Mucosa of descending colon (tissue), 3 donors: ENCODE measurements at places on chromosomes 6 and 20. TPM values are rescaled to one million over a fixed set of nuclear protein-coding genes. Genes with fewer than 3 reads are reported as not detected.

- no peak for DNase-seq
Measured at GRCh38 chr20:22226849-22227700, 357.3 kb downstream of the FOXA2 start.

DNA sequence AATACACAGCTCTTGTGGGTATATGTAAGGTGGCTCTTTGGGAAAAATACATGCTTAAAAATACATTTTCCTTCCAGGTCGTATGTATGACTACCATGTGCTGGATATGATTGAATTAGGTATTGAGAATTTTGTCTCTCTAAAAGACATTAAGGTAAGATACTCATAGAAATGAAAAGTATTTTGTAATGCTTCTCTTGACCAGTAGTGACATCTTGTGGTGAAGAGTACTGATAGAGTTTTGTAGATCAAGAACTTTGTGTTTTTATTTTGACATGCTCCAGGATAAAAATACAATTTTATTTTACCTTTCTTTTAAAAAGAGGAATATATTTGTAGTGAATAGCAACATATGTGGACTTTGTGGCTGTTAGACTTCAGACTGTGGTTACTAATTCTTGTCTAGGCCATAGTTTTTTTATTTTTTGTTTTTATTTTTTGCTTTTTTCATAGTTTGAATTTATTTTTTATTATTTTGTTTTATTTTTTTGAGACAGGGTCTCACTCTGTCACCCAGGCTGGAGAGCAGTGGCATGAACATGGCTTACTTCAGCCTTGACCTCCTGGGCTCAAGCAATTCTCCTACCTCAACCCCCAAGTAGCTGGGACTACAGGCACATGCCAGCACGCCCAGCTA is 17.9 kb downstream of the RPF2 start:
- DNase-seq: no peak

Gene DDX27
- 27.1 TPM for total RNA-seq

Gene CYP39A1
- 5.3 TPM for total RNA-seq

Gene CAP2
- total RNA-seq: 3.4 TPM

GRCh38 chr6:30600451-30600961 is 16.5 kb downstream of the PPP1R10 start:
- no peak for DNase-seq

DNA sequence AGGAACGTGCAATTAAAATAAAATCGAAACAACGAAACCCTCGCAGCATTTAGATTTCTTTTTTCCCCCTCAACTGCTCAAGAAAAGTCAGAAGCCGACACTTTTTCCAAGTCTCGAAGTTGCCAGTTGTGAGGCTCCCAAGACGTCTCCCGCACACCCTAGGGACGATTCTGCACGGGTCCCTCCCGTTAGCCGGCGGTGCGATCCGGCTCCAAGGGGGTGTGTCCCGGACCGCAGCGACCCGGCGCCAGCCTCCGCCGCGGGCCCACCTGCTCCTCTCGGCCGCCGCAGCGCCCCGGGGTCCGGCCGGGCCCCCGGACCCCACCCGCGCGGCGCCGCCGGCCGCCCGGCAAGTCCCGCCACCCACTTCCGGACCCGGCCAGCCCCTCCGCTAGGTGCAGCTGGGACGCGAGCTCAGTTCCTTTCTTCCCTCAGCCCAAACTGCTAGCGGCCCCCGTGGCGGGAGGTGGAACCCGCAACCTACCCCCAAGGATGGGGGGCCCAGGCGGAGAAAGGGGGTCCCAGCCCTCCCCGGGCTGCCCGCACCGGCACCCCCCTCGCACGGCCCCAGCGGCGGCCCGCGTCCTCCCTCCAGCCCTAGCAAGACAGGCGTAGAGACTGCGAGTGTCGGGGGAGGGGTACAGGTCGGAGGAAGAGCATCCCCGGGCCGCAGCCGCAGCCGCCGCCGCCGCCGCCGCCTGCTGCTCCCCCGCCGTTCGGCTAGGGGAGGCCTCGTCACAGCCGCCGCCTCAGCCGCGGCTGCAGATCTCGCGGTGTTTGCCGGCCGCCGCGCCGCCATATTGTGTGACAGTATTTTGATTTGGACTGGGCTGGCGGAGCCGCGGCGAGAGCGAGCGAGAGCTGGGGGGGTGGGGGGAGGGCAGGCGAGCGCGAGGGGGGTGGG is 520 bp upstream of the TAB2 start:
- peak; percentile 94 for DNase-seq

- DNase-seq: no peak
Measured at GRCh38 chr6:4084444-4085331, 5.8 kb upstream of the FAM217A start.

DNA sequence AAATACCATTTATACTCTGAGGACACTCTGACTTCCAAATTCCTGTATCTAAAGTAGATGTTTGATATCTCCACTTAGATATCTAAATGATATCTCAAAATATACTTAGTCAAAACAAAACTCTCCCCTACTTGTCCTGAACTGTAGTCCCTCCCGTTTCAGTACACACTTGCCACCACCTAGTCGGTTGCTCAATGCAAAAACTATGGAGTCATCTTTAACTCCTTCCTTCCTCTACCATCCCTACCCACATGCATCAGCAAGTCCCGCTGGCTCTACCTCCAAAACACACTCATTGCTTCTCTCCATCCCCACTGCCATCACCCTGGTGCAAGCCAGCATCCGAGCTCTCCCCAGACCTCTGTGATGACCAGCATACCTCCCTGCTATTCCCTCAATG is 13.2 kb downstream of the STX7 start:
- DNase-seq: no peak

GRCh38 chr20:31881945-31882344 is 11.5 kb downstream of the TTLL9 start:
- no peak for DNase-seq

DNA sequence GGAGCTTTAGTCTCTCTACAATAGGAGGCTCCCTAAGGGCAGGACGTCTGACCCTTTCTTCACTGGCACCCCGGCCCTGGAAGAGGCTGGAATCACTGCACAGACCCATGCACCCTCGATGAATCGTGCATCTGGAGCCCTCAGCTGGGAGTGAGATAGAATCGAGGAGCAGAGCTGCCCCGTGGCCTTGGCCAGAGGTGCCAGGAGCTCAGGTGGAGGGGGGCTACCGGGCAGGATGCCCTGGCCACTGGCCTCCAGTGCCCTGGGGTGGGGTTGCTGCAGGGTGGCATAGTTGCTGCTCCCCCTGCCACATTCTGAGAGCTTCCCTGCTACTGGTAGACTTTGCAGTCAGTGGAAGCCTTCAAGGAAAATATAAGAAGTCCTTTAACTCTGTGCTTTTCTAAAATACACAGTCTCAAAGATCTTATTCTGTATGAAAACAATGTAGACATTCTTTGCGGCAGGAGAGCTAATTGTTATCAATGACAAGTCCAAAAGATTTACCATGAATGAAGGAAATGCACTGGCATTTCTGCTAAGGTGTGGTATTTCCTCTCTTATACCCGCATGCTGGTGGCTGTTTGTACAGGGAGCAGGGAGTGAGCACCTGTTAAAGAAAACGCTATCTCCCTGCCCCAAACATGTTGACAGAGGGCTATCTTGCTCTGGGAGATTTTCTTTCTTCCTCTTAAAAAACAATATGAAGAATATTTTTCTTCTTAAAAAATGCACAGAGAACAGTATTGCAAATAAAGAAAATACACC is 122.8 kb downstream of the C6orf118 start:
- DNase-seq: no peak

DNA sequence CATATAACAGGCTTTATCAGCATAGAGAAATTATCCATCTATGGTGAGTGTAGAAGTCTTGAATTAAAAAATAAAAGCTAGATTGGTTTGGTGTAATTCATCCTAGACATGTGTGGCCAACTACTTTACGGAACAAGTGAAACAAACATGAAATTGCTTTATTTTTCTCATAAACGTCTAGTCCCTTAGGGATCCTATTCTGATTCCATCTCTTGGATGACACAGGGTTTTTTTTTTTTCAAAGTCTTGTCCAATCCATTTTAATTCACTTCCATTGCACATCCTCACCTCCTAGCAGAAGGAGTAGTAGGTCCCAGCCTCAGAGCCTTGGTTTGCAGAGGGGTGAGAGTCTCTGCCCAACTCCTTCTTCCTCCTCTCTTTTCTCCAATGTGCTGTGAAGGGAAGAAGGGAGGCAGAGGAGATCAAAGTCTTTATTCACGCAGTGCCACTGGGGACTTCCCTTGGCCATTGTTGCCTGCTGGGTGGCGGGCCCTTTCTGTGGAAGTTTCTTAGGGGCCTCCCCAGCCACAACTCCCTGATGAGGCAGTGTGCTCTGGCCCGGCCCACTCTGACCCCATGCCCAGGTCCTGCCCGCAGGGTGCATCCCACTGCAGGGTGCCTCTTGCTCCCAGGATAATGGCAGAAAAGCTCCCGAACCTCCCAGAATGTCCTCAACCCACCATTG is 104.4 kb upstream of the SNX9 start:
- no peak for DNase-seq

DNA sequence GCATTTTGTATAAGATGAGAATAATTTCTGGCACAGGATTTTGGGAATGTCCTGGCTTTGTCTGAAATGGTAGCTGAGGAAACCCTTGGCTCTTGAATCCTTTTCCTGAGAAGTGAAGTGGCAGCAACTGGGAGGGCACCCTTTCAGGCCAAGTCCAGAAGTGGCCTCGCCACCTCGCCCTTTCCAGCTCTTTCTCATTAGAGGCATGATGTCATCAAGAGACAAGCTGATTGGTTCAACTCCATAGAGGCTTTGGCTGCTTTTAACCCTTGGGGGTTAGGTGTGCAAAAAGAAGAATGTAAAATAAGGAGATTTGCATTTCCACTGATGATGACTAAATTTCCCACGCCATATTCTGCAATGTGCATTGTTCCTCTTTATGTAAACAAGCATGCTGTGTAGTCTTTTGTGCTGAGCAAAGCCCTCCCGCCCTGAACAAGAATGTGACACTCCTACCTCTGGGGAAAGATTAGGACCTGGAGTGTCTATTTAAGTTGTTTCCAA is 116.5 kb downstream of the TCP11 start:
- DNase-seq: peak; percentile 75
